Gastroesophageal sphincter (tissue), 4 donors: ENCODE measurements at places on chromosomes 4 and X.

DNA sequence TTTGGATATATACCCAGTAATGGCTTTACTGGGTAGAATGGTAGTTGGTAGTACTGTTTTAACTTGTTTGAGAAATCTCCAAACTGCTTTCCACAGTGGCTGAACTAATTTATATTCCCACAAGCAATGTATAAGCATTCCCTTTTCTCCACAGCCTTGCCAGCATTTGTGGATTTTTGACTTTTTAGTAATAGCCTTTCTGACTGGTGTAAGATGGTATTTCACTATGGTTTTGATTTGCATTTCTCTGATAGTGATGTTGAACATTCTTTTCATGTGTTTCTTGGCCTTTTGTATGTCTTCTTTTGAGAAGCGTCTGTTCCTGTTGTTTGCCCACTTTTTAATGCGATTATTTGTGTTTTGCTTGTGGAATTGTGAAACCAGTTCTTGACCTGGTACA is 290.5 kb downstream of the BMPR1B start:
- no peaks in the 10 kb centered on the region for H3K27me3 ChIP-seq
- ATAC-seq: no peak
- no peaks in the 10 kb centered on the region for H3K4me1 ChIP-seq
- no peak overlapping the region for H3K4me3 ChIP-seq
- no peaks in the 10 kb centered on the region for H3K36me3 ChIP-seq

- H3K4me1 ChIP-seq: peaks cover 39% of the 10 kb centered on the region
- peak overlapping the region; percentile 58 for H3K4me3 ChIP-seq
- peak overlapping the region; percentile 92 for H3K27ac ChIP-seq
- no peaks in the 10 kb centered on the region for H3K27me3 ChIP-seq
- H3K36me3 ChIP-seq: no peaks in the 10 kb centered on the region
Measured at GRCh38 chr4:73070074-73070390, 516 bp upstream of the COX18 start.

- no peaks in the 10 kb centered on the region for H3K4me1 ChIP-seq
- H3K27ac ChIP-seq: no peak overlapping the region
- peak; percentile 51 for ATAC-seq
- no peak overlapping the region for H3K4me3 ChIP-seq
- H3K27me3 ChIP-seq: no peaks in the 10 kb centered on the region
Measured at GRCh38 chrX:68684291-68684918, 36.9 kb downstream of the STARD8 start.

GRCh38 chr4:21921526-21922180 is 26.9 kb downstream of the KCNIP4 start:
- H3K4me3 ChIP-seq: no peak overlapping the region
- no peaks in the 10 kb centered on the region for H3K4me1 ChIP-seq
- H3K36me3 ChIP-seq: no peaks in the 10 kb centered on the region
- no peak for ATAC-seq
- no peak overlapping the region for H3K27ac ChIP-seq

DNA sequence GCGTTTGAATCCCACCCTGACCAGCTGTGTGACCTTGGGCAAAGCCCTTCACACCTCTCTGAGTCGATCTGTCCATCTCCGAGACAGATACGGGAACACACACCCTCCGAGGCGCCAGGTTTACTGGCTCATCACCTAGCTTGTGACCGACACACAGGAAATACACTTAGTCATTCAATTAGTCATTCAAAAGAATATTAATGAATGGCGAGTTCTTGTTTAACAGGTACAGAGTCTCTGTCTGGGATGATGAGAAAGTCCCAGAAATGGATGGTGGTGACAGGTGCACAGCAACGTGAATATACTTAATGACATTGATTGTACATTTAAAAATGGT is 80.6 kb downstream of the PPP2R2C start:
- peaks cover 41% of the 10 kb centered on the region for H3K27me3 ChIP-seq
- H3K4me3 ChIP-seq: no peak overlapping the region
- H3K36me3 ChIP-seq: no peaks in the 10 kb centered on the region
- no peak for ATAC-seq
- H3K4me1 ChIP-seq: no peaks in the 10 kb centered on the region

GRCh38 chr4:84159762-84160161 is 339.3 kb downstream of the NKX6-1 start:
- no peak overlapping the region for H3K4me3 ChIP-seq
- no peaks in the 10 kb centered on the region for H3K36me3 ChIP-seq
- peak overlapping the region; percentile 60 for H3K27ac ChIP-seq
- no peaks in the 10 kb centered on the region for H3K27me3 ChIP-seq
- peaks cover 60% of the 10 kb centered on the region for H3K4me1 ChIP-seq

- H3K4me1 ChIP-seq: no peaks in the 10 kb centered on the region
- H3K27ac ChIP-seq: no peak overlapping the region
- no peaks in the 10 kb centered on the region for H3K36me3 ChIP-seq
- ATAC-seq: no peak
Measured at GRCh38 chr4:184588893-184589292, 60.4 kb downstream of the CASP3 start.

GRCh38 chr4:82230306-82230705 is 143.5 kb downstream of the HNRNPD start:
- no peak overlapping the region for H3K27ac ChIP-seq
- H3K36me3 ChIP-seq: no peaks in the 10 kb centered on the region
- H3K4me3 ChIP-seq: no peak overlapping the region
- H3K27me3 ChIP-seq: no peaks in the 10 kb centered on the region
- H3K4me1 ChIP-seq: no peaks in the 10 kb centered on the region
- no peak for ATAC-seq

GRCh38 chr4:159077702-159078495 is 25.0 kb upstream of the RAPGEF2 start:
- no peaks in the 10 kb centered on the region for H3K36me3 ChIP-seq
- no peaks in the 10 kb centered on the region for H3K27me3 ChIP-seq
- no peak overlapping the region for H3K4me3 ChIP-seq
- no peak overlapping the region for H3K27ac ChIP-seq
- ATAC-seq: no peak
- H3K4me1 ChIP-seq: no peaks in the 10 kb centered on the region

DNA sequence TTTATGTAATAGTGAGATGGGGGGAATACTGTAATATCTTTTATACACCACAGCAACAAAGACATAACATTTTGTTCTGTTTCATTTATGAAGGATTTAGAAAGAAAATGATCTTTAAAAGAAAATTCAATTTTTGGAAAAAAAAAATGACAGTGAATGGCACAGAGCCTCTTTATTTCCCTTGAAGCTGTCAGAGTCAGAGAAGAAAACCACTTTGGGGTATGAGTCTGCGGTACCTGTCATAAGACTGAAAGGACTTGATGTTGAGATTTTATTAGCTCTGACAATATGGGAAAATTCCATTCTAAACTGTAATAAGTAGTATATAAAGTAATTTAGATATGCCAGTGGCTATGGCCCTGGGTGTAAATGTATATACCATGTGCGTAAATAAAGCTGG is 134.8 kb downstream of the GALNTL6 start:
- H3K4me1 ChIP-seq: no peaks in the 10 kb centered on the region
- no peaks in the 10 kb centered on the region for H3K27me3 ChIP-seq
- ATAC-seq: no peak
- no peak overlapping the region for H3K27ac ChIP-seq
- no peaks in the 10 kb centered on the region for H3K36me3 ChIP-seq

DNA sequence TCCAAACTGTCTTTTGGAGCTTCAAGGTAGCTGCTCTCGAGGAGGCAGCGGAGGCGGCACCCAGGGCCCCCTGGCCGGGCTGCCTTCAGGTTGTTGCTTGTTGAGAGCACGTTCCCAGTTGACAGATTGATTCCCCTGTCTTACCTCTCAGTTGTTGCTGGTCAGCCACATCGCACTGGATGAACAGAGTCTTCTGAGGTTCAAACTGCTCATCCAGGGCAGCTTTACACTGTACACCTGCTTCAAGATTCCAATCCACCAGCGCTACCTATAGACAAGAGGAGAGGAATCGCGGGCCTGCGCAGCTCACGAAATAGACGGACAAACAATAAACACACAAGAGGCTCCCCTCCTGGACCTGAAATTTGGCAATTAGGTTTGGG is 497 bp downstream of the HPGD start:
- no peaks in the 10 kb centered on the region for H3K27me3 ChIP-seq
- H3K4me3 ChIP-seq: peak overlapping the region; percentile 79
- no peaks in the 10 kb centered on the region for H3K4me1 ChIP-seq
